ENCODE measurements at places on chromosomes 3 and 15. TPM values are rescaled to one million over a fixed set of nuclear protein-coding genes. Genes with fewer than 3 reads are reported as not detected.

GRCh38 chr15:31387479-31388118 lies 61.0 kb downstream of the KLF13 start:
- no peaks in the 10 kb centered on the region for H3K4me1 ChIP-seq
- peak overlapping the region; percentile 2 for H3K4me3 ChIP-seq
- no peak for DNase-seq
- peak overlapping the region; percentile 58 for H3K27ac ChIP-seq
- H3K36me3 ChIP-seq, result no peaks in the 10 kb centered on the region

GRCh38 chr3:155293516-155293915 lies at the start of gene STRIT1:
Gene STRIT1, minus strand, starts transcription at chr3:155293683.
- no peak within 1 kb of the TSS for H3K27ac ChIP-seq
- no peak for DNase-seq
- H3K4me1 ChIP-seq, result no peaks in the 10 kb centered on the region
- H3K27me3 ChIP-seq, result no peaks in the 10 kb centered on the region

FETUB gene
- not detected for total RNA-seq

MCF2L2 gene
- 32.8 TPM for total RNA-seq

PAQR5 gene
- not detected for total RNA-seq

- no peak overlapping the region for H3K27ac ChIP-seq
- no peaks in the 10 kb centered on the region for H3K4me1 ChIP-seq
- H3K27me3 ChIP-seq, result no peaks in the 10 kb centered on the region
These were observed 12.4 kb downstream of the OTOL1 start for GRCh38 chr3:161508852-161509477.

DNA sequence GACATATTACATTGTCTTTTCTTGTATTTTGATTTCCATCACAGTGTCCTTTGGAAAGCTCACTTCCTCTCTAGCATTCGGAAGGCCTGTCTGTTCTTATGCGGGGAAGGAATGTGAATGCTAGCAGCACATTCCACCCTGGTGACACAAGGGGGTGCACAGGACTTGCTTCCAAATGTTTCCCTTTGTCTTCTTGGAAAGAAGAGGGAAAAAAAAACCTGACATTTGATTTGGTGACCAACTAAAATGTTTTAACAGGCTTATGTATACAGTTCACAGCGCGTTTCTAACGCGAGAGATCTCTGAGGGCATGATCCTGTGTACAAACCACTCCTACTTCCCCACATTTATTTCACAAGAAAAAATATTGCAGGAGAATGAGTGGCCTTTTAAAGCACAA lies 107.6 kb upstream of the FXR1 start:
- H3K27ac ChIP-seq, result no peak overlapping the region
- H3K4me3 ChIP-seq, result no peak overlapping the region

DNA sequence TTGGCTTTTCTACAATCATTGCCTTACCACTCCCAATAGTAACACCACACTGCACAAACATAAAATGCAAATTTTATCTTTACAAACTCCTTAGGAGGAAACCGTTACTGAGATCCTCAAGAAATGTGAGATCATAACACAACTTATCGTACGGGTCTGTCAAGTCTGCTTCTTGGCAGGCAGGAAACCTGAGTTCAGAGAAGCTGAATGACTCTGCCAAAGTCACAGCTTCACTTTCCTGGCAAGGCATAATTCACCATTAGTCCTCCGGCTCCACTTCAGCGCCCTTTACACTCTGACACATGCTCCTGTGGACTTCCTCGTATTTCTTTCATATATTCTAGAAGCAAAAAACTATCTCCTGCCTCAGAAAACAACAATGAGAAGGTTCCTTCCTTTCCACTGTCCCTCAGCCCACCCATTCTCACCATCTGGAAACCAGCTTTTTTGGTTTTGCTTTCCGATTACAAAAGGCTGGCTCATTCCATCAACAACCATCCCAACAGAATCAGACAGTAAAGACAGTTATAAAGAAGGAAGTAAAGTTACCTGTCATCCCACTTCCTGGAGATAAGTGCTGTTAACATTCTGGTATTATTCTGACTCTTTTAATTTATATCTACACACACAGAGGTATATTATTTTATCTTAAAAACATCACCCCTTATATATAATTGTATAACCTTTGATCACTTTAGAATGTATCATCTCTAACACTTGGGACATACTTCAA lies 223.4 kb downstream of the STT3B start:
- H3K27me3 ChIP-seq, result no peaks in the 10 kb centered on the region
- no peak overlapping the region for H3K4me3 ChIP-seq
- peaks cover 13% of the 10 kb centered on the region for H3K4me1 ChIP-seq
- no peak for DNase-seq

OR5K2 gene
- not detected for total RNA-seq

DNA sequence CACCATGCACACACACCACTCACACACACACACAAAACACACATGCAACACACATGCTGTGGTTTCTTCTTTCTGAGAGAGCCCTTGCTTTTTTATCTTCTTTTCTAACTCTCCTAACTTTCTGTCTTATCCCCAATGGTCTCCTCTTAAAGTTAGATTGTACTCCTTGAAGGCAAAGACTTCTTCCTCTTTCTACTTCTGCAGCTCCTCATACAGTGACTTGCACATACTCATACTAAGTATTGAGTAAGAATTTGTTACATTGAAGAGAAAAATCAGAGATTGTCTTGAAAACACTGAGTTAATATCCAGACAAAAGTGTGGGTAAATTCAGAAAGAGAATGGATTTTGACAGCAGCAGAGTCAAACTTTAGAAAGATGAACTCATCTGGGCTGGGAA lies 64.4 kb downstream of the GTPBP8 start:
- DNase-seq, result no peak
- H3K4me3 ChIP-seq, result no peak overlapping the region
- no peaks in the 10 kb centered on the region for H3K4me1 ChIP-seq
- no peak overlapping the region for H3K27ac ChIP-seq
- H3K27me3 ChIP-seq, result no peaks in the 10 kb centered on the region
- H3K36me3 ChIP-seq, result no peaks in the 10 kb centered on the region

UBAP1L gene
- total RNA-seq, result 10.8 TPM

DNA sequence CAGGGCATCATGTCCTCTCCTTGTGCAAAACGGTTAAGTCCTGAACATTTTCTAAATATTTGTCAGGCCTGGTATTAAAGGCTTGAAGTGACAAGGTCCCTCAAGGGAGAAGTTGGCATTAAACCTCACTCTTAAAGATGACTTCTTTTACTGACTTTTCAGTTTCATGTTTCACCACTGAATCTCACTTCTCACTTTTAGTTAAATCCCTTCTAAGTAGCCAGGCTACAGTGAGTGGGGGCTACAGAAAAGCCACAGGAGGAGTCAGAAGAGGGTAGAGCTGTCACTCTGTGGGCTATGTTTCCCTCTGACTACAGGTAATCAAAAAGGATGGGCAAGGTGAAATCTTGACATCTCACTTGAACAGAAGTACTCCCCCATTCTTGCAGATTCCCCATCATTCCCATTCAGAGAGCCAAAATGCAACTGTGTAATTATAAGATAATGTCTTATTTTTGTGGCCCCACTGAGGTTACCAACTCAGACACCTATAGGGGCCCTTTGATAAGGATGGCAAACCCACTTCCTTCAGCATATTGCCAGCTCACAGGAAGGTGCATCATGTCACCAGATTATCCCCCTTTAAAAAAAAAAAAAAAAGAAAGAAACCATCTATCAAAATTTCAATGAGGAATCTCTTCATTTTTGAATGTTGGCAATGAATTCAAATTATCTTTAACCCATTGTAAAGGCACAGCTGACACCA lies 790.1 kb upstream of the CFAP20DC start:
- H3K27me3 ChIP-seq, result no peaks in the 10 kb centered on the region
- no peak overlapping the region for H3K4me3 ChIP-seq
- no peak for DNase-seq
- peaks cover 15% of the 10 kb centered on the region for H3K4me1 ChIP-seq

DNA sequence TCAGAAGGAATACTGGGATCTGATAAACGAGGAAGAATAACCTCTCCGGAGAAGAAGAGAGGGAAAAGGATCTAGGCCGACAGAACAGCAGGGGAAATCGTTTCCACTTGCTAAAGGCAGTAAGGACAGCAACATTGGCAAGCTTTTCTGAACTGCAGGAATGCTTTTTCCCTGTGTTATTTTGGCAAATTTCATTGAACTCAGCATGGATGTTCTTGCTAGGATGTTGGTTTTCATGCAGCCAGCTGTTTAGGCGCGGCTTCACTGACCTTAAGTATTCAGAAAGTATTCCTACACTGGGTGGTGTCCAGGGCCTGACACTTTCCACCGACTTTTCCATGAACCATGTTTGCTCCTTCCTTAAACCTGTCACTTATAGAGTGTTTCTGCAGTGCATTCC lies 489.7 kb downstream of the CNTN3 start:
- no peak overlapping the region for H3K4me3 ChIP-seq
- H3K27me3 ChIP-seq, result no peaks in the 10 kb centered on the region
- no peak overlapping the region for H3K27ac ChIP-seq
- no peak for DNase-seq

- peaks cover 18% of the 10 kb centered on the region for H3K4me1 ChIP-seq
- no peaks in the 10 kb centered on the region for H3K27me3 ChIP-seq
- peak; percentile 93 for DNase-seq
- peak overlapping the region; percentile 55 for H3K4me3 ChIP-seq
- no peak overlapping the region for H3K27ac ChIP-seq
These were observed 31.9 kb upstream of the RAB6B start for GRCh38 chr3:133927540-133928066.

DNA sequence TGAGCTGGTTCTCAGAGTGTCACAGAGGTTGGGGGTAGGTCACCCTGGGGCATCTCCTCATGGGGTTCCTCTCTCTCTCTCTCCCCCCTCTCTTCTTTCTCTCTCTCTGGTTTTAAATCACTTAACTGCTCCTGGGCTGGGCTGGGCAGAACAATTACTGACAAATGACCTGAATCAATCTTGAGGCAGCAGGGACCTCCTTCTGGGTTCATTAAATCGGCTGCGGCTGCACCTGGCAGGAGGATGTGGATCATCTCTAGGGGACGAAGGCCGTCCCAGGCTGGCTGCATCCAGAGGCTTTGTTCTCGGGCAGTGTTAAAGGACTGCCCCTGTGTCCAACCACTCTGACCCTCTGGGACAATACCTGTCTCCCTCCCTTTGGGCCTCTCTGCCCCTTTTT lies 143.1 kb downstream of the TLE3 start:
- H3K36me3 ChIP-seq, result no peaks in the 10 kb centered on the region
- H3K4me3 ChIP-seq, result no peak overlapping the region
- no peaks in the 10 kb centered on the region for H3K27me3 ChIP-seq
- H3K27ac ChIP-seq, result no peak overlapping the region
- DNase-seq, result no peak
- no peaks in the 10 kb centered on the region for H3K4me1 ChIP-seq

DNA sequence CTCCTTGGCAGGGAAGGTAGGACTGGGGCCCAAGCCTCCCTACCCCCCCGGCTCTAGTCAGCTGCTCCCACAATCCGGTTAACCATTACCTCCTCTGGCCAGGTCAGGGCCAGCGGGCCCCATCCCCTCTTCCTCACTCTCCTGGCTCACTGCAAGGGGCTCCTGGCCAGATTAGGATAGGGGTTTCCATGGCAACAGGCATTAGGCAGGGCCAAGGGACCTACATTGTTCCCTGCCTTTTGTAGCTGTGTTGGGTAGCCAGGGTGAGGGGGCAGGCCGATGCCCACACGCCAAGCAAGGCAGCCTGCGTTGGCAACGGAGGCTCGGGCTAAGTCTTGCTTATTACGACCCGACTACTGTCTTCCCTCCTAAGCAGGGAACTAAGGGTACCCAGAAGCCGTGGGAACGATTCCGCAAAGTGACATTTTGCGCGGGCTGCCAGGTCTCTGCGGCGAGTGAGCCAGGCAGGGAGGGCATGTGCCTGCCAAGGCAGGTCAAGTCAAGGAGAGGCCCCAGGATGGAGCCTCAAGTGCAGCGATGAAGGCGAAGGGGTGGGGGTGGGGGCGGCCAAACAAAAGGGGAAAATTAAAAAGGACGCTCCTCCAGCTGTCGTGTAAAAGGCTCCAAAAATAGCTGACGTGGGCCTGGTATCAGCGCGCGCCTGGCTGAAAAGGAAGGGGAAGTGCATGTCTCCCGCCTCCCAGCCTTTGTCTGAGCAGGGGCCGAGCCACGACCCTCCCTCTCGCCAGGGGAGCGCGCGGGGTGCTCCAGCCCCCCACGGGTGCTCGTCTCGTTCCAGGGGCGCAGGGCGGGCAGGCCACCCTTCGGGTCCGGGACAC lies 919 bp downstream of the IDH2 start:
- H3K36me3 ChIP-seq, result no peaks in the 10 kb centered on the region
- peak; percentile 91 for DNase-seq
- H3K4me3 ChIP-seq, result peak overlapping the region; percentile 88
- peaks cover 66% of the 10 kb centered on the region for H3K4me1 ChIP-seq
- peak overlapping the region; percentile 96 for H3K27ac ChIP-seq

MRPL47 gene
- total RNA-seq, result 18.1 TPM

HYAL3 gene
- 2.8 TPM for total RNA-seq

WNT7A gene
- total RNA-seq, result 2.6 TPM

LOXL1 gene
- 9.4 TPM for total RNA-seq

DNA sequence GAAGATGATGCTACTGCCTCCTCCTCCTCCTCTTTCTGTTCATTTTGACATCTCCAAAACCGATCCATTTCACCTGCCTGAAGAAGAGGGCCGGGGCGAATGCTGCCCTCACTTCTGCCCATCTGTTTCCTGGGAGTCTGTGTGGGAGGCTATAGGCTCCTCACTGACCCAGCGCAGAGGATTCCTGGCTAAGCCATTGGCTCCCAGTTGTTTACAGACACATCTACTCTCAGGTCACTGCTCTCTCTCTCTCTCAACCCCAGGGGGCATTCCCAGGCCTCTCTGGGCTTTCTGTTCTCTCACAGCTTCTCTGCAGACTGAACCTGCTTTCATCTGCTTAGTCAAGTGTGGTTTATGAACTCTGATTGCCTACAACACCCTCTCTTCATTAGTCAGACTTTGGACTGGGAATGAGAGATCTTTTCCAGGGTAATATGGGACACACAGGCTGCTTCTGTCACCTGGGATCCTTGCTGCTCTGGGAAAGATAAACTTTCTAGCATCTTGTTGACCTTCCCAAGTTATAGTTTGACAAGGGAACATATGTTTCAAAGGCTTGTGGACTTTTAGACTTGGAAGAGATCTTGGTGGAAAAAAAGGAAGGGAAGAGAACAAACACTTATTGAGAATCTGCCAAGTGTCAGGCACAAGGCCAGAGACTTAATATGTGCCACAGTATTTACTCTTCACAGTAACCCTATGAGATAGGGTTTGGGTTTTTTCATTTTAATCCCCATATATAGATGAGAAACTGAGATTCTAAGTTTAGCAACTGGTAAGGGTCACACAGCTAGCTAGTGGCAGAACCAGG lies 30.2 kb upstream of the USP3 start:
- peaks cover 32% of the 10 kb centered on the region for H3K4me1 ChIP-seq
- H3K4me3 ChIP-seq, result no peak overlapping the region
- peak; percentile 77 for DNase-seq
- no peaks in the 10 kb centered on the region for H3K27me3 ChIP-seq

DNAH1 gene
- 22.5 TPM for total RNA-seq

DNA sequence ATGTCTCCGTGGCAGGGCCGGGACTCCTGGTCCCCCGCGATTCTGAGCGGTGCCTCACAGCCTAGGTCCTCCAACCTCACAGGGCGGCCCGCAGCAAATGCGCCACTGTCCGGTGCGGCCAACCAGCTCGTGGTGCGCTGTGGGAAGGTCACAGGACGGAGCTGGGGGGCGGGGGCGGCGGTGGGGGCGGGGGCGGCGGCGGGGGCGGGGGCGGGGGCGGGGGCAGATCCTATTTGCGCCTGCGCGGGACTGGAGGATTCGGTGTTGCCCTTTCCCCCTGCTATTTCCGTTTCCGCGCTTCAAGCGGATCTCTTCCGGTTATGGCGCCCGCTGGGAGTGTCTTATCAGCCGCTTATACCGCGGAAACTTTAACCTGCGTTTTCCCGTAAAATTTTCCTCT lies 106.7 kb upstream of the SNRPN start:
- peak overlapping the region; percentile 6 for H3K4me3 ChIP-seq
- H3K36me3 ChIP-seq, result no peaks in the 10 kb centered on the region
- no peak overlapping the region for H3K27ac ChIP-seq
- DNase-seq, result no peak
- no peaks in the 10 kb centered on the region for H3K4me1 ChIP-seq
- H3K27me3 ChIP-seq, result no peaks in the 10 kb centered on the region

GRCh38 chr3:198076722-198077308 lies 116.8 kb downstream of the LMLN start:
- H3K27me3 ChIP-seq, result peaks cover 40% of the 10 kb centered on the region
- H3K4me3 ChIP-seq, result no peak overlapping the region
